ENCODE measurements at places on chromosomes 7 and 10.

- no peak for DNase-seq
These were observed 146.5 kb downstream of the PHF14 start for GRCh38 chr7:11120068-11120664.

GRCh38 chr10:119509909-119510451 is 32.5 kb downstream of the RGS10 start:
- DNase-seq: no peak

DNA sequence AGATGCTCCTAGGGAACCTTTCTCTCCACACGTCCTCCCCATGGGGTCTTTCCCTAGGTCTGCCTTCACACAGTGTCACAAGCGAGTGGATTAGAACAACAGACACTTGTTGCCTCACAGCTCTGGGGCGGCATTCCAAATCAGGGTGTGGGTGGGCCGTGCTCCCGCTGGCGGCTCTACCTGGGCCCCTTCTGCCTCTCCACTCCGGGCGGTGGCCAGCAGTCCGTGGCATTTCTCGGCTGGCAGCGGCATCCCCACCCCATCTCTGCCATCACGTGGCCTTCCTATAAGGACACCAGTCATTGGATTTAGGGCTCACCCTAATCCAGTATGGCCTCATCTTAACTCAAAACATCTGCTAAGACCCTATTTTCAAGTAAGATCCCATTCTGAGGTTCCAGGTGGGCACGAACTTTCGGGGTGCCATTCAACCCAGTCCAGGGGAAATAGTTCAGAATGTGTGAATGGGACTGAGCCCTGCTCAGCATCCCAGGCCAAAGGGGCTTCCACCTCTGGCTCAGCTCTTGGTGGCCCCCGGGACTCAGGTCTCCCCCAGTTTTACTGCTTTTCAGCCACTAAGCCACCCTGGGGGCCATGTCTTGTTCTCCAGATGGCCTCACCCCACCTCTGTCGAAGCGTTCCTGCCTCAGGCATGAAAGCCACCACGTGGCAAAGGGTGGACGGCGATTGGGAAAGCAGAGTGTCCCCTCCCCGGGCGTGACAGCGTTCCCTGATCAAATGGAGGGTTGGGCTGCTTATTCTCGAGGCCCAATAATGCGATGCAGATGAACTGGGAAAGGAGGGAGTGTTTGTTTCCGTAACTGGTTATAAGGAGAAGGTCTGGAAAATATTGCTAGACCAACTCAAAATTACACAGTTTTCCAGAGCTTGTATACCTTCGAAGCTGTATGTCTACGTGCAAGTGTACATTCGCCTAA is 350.0 kb downstream of the GLRX3 start:
- no peak for DNase-seq

GRCh38 chr7:50595491-50596102 is 30.4 kb upstream of the DDC start:
- DNase-seq: no peak

DNA sequence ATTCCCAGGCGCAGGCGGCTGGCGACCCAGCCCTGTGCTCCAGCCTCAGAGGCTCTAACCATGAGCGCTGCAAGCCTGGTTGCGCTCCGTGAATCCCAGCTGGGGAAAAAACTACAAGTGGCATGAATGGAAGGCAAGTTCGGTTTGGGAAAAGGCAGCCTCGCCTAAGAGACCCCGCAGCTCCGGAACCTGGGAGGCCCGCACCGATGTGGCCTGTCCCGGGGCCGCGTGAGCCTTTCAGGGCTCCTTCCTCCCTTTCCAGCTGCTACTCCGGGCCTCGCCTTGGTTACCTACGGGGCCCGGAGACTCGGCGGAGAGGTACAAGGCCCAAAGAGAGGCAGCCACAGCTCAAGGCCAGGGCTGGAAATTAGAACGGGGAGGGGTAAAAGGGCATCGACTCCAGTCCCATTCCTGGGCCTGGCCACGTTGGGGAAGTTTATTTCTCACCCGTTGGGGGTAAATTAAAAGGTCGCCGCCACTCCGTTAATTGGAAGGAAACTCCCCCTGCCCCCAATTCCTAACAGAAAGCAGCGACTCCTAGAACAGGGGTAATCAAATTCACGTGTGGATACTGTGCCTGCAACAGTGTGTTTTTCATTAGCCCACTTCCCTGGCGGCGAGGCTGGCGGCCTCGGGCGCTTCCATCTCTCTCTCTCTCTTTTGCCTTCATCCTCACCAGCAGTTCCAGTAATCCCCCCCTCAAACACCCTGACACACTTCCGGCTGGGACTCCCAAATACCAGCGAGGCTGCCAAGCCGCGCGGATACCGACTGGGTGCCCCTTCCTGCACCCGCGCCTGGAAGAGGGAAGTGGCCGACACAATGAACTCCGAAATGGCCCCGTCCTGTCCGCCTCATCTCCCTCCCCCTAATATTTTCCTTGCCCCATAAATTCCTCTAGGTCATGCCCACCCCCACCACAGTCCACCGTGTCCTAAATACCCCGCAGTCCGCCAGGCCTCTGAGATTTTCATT is 1.5 kb upstream of the HOXA9 start:
- DNase-seq: no peak

- DNase-seq: no peak
These were observed 1.8 kb downstream of the GNAT3 start for GRCh38 chr7:80510021-80510420.

DNA sequence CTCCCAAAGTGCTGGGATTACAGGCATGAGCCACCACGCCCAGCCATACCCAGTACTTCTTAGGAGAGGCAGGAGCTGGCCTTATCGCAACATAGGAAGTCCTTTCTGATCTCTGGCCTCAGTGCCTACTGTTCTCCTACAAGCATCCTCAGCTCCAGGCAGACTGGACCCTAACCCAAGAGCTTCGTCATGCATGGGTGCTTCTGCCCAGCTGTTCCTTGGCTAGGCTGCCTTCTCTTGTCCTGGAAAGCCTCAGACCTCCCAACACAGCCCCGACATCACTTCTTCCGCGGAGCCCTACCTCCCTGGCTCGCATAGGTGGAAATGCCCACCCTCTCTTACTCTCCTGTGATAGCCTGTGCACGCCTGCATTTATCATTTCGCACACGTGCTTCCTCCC is 15.8 kb downstream of the BCL7B start:
- no peak for DNase-seq

GRCh38 chr10:33353334-33353733 is 18.9 kb upstream of the NRP1 start:
- no peak for DNase-seq

- DNase-seq: no peak
These were observed 247.7 kb upstream of the MGMT start for GRCh38 chr10:129219364-129219763.

GRCh38 chr10:132057191-132057681 is 8.5 kb upstream of the JAKMIP3 start:
- no peak for DNase-seq

DNA sequence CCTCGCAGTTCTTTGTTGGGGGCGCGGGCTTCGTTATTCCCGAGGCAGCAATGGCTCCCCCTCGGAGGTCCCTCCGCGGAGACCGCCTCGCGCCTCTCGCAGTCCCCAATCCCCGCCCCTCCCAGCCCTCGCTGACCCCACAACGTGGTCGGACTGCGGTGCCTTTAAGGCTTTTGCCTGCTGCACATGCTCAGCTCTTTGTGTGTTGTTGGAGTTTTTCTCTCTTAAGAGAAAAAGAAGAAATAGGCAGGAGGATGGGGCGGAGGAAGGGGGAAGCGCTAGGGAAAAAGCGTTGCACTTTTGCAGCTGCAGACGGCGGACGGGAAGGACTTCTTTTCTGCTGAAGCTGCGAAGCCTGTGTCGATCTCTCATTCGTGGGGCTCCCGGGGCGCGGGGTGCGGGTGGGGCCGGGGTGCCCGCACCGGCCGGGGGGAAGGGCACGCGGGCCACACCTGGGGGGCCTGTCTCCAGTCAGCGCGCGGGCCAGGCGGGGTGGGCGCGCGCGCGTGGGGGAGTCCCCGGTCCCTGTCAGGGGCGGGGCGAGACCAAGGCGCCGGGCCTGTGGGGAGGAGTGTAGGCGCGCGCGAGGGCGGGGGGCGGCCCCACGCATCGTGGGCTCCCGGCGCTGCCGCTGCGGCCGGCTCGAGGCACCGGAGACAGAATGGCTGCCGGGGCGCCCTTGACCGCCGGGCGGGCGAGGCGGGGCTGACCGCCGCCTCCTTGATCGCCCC is 445 bp upstream of the ATRNL1 start:
- DNase-seq: no peak

- DNase-seq: no peak
These were observed 23.8 kb upstream of the PLAC9 start for GRCh38 chr10:80108576-80109239.

Data from activated effector memory CD4-positive, alpha-beta T cell treated with Interleukin-2 at 50 U/mL for 16 hours (primary cell).